ENCODE measurements at places on chromosomes 16 and 17.

GRCh38 chr16:20899477-20900298 lies 470 bp downstream of the DCUN1D3 start:
- DNase-seq: peak; percentile 21

- peak; percentile 65 for DNase-seq
Observed at GRCh38 chr17:60941028-60941427, 263.4 kb downstream of the BCAS3 start.

- no peak for DNase-seq
Observed at GRCh38 chr16:28183484-28183883, 28.3 kb downstream of the XPO6 start.

GRCh38 chr17:82524540-82524939 lies 5.0 kb downstream of the FOXK2 start:
- DNase-seq: no peak

- no peak for DNase-seq
Observed at GRCh38 chr16:54508351-54508750, 221.8 kb upstream of the IRX3 start.

GRCh38 chr17:57506774-57507127 lies 238.3 kb downstream of the CCDC182 start:
- no peak for DNase-seq

GRCh38 chr17:1568950-1569810 lies 6.6 kb upstream of the PITPNA start:
- no peak for DNase-seq

GRCh38 chr17:12431188-12431587 lies 234.5 kb upstream of the MYOCD start:
- no peak for DNase-seq

DNA sequence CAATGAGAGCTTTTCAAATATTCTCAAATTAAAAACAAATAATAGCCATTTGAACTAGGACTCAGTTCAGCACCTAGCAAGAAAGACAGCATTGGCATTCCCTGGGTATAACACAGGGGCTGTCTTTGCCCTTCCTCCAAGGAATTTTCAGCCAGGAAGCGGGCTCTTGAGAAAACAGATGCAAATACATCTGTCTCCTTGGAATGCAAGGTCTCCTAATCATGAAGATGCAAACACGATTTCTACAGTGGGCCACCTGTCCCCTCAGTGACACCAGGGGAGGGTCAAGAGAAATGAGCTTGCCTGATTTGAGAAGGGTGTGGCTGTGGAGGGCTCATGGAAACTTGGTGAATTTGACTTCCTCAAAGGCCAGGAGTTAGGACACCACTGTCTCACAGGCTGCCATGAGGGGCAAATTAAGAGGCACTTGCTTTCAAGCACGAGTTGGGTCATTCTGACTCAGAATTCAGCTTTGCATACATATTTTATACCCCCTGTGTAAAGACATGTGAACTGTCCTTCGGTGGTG lies 24.5 kb upstream of the SUPT4H1 start:
- no peak for DNase-seq

DNA sequence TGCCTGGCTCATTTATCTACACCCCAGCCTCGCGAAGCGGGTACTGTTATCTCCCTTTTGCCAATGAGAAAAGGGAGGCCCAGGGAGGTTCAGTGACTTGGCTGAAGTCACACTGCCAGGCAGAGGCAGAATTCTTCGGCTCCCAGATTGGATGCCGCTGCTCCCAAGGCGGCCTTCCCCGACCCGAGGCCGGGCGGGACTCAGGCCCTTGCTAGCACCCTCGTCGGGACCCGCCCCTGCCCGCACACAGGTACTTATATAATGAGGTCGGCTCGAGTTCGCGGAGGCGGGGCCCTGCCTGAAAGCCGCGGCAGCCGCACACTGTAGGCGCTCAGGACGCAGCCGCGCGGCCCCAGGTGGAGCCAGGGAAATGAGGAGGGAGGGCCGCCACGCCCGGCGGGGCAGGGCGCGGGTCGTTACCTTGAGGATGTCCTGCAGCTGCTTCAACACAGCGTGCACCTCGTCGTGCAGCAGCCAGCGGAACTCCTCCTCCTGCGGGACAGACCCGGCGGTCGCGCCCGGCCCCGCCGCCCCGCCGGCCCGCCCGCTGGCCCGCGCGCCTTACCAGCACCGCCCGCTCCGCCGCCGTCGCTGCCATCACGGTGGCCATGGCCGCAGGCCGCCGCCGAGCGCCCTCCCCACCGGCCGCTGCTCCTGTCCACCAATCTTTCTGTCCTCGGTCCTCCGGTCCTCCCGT lies at the start of gene ROGDI:
TSS of gene ROGDI (minus strand) at position 672 of the 697 bp plus-strand sequence. CDS start at position 610, 62 bp downstream.
- peak; percentile 63 for DNase-seq

GRCh38 chr17:56136301-56136700 lies 17.0 kb upstream of the ANKFN1 start:
- no peak for DNase-seq

- DNase-seq: no peak
Observed at GRCh38 chr16:77974883-77975282, 47.5 kb upstream of the CLEC3A start.
